ENCODE measurements at places on chromosomes 13 and 19.

GRCh38 chr19:35123573-35123972, 8.0 kb downstream of the FXYD3 start:
- no peak for DNase-seq

DNA sequence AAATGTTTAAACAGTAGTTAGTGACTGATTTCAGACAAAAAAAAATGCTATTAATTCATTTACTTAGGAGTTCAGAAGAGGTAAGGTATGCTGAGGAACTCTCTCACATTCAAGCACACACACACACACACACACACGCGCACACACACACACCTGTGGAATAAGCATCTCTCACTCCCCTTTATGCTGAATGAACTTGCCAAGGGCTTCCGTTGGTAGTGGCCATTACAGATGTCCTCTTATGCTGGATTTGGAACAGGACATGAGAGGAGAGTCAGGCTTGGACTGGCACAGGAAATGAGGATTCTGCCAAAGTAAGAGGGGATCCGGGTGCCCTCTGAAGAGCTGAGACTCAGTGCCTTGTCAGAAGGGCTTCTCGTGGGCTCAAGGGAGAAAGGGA, 463.4 kb upstream of the MIR17HG start:
- DNase-seq = no peak

- DNase-seq = no peak
Measured at GRCh38 chr13:36006347-36006746, 124.8 kb downstream of the DCLK1 start.

DNA sequence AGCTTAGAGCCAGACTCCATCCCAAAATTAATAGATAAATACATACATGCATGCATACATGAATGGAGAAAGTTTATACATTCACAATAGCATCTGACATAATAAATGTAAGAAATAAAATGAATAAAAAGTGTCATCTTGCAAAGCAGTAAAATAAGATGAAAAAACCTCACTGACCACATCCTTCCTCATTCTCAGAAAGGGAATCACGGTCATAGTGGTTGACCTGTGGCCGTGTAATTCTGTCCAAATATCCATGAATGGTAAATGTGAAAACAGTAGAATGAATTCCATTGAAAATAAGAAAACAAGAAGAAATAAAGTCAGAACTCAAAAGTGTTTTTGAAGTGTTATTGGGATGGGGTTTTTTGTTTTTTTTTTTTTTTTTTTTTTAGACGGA, 9.8 kb upstream of the CDC42EP5 start:
- DNase-seq = no peak

- DNase-seq = no peak
Measured at GRCh38 chr13:51330791-51331190, 8.7 kb upstream of the SERPINE3 start.

DNA sequence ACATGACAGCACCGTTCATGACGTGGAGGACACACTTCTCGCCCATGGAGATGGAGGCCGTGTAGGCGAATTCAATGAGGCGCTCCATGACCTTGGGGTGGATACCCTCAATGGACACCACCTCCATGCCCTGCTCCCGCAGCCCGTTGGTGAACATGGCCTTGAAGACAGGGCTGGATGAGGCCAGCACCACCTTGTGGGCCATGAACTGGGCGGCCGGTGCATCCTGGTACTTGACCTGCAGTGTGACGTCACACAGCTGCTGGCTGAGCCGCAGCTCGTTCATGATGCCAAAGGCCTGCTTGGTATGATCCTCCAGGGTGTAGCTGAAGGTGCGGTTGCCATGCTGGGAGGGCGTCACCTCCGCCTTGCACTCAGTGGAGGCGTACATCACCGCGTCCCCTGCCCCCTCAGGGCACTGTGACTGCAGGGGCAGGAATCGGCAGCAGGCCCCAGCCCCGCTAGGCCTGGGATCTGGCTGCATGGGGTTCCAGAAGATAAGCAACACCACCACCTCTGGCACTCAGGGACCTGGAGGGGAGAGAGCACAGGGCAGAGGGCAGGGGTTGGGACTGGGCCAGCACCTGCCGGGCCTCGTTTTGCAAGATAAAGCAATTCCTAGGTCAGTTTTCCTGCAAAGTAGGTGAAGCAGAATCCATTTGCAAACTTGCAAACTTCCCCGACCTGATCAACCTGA, 3.5 kb downstream of the KEAP1 start:
- DNase-seq = no peak

DNA sequence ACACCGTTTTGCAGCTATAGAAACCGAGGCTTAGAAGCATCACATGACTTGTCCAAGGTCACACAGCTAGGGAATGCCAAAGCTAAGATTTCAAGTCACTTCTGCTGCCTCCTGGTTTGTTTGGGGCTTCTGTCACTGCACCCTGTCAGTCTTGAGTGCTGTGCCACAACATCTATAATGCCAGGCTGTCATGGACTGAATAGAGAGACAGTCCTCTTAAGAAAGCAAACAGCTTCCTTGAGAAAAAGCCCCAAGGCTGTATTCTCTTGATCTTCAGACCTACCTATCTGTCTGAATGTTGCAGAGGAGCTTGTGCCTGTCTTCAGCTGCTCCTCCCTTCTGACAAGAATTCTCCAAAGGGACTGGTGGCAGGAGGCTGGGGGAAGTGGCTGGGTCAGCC, 81.6 kb downstream of the OLFM4 start:
- no peak for DNase-seq

DNA sequence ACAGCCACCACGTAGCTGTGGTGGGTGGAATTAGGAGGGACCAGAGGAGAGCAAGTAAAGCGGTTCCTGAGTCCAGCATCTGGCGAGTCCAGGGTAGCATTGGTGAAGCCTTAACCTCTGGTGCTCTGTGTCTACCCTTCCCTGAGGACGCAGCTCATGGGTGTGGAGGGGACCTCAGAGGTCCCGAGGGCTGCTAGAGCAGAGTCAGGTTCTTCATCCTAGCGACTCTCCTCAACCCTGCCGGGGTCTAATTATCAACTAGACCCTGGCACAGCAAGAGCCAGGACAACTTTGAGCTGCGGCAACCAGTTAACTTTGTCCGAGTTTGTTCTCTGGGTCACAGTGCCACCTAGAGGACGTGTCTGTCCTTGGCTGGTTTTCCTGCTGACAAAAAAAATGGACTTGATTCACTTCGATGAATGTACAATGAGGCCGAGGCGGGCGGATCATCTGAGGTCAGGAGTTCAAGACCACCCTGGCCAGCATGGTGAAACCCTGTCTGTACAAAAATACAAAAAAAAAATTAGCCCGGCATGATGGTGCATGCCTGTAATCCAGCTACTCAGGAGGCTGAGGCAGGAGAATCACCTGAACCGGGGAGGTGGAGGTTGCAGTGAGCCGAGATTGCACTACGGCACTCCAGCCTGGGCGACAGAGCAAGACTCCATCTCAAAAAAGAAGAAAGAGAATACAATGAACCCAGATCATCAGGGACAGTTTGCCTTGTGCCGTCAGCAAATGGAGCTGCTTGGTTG, 25.0 kb downstream of the TSSK6 start:
- DNase-seq = peak; percentile 77

DNA sequence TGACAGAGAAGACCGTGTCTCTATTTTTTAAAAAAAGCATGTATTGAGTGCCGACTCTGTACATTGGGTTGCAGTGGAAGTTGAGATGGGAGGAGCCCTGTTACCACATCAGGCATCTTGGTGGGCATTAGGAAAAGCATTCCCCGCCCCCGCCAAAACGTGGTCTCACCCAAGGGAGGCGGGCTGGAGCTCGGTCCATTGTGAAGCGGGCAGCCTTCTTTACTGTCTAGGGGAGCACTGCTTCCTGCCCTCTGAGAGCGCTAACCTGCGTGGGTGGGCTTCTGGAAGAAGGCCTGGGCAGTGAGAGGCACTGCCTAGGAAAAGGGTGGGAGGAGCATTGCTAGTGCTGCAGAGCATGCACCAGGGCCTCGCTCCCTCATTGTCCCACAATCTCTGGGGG, 3.9 kb downstream of the NR1H2 start:
- DNase-seq = no peak

- no peak for DNase-seq
Measured at GRCh38 chr13:49646688-49647087, 18.4 kb downstream of the ARL11 start.

GRCh38 chr19:37243206-37243632, 25.2 kb downstream of the ZNF383 start:
- DNase-seq = no peak

GRCh38 chr13:114296902-114297301, 15.5 kb downstream of the UPF3A start:
- DNase-seq = no peak

GRCh38 chr19:29145756-29146155, 67.2 kb downstream of the UQCRFS1 start:
- DNase-seq = no peak

- DNase-seq = no peak
Measured at GRCh38 chr13:80340651-80341100, 250 bp downstream of the SPRY2 start.

GRCh38 chr19:8831832-8832131, 322 bp downstream of the ZNF558 start:
- no peak for DNase-seq

DNA sequence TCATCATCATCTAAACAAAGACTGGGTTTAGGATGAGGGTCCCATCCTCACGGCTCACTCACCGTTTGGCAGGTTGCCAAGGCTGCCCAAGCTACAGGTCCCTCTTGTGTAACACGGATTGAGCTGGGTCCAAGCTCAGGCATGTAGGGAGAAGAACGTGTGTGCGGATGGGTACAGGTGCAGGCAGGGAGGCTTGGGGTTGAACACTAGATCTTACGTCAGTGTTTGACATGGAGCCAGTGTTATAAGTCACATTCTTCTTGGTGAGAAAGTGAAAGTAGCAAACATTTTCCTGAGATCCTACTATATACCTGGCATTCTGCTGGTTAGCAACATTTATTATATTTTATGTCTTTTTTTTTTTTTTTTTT, 136.8 kb upstream of the RNF113B start:
- DNase-seq = no peak

DNA sequence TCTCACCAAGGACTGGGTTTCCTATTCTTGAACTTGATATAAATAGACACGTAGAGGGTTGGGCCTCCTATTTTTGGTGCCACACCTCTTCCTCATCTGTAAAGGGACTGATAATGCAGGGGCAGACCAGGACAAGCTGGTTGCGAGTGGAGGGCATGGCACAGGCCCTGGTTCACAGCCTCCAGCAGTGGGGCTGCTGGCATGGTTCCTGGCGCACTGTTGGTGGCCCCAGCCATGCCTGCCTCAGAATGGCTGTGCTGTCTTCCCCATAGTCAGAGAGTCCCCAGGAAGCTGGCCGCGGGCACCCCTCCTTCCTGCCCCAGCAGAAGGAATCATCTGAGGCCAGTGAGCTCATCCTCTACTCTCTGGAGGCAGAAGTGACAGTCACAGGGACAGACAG, 10.5 kb upstream of the OVOL3 start:
- no peak for DNase-seq

GRCh38 chr19:2624537-2625091, 77.9 kb downstream of the GNG7 start:
- no peak for DNase-seq

Measured in stimulated activated CD8-positive, alpha-beta memory T cell treated with anti-CD3 and anti-CD28 coated beads, Interleukin-4, amount 100 ng/mL, for 4 hours (primary cell).